ENCODE measurements at places on chromosomes 2 and 18. TPM values are rescaled to one million over a fixed set of nuclear protein-coding genes. Genes with fewer than 3 reads are reported as not detected.

The SUMO1 gene
- total RNA-seq = 115 TPM

The ANKRD44 gene
- 2.0 TPM for total RNA-seq

The TUBA3E gene
- total RNA-seq = not detected

The ACVR1 gene
- total RNA-seq = 24.0 TPM

The KCNF1 gene
- 0.26 TPM for total RNA-seq

All from epithelial cell of alveolus of lung (primary cell).